ENCODE measurements at places on chromosomes 6 and 20.

DNA sequence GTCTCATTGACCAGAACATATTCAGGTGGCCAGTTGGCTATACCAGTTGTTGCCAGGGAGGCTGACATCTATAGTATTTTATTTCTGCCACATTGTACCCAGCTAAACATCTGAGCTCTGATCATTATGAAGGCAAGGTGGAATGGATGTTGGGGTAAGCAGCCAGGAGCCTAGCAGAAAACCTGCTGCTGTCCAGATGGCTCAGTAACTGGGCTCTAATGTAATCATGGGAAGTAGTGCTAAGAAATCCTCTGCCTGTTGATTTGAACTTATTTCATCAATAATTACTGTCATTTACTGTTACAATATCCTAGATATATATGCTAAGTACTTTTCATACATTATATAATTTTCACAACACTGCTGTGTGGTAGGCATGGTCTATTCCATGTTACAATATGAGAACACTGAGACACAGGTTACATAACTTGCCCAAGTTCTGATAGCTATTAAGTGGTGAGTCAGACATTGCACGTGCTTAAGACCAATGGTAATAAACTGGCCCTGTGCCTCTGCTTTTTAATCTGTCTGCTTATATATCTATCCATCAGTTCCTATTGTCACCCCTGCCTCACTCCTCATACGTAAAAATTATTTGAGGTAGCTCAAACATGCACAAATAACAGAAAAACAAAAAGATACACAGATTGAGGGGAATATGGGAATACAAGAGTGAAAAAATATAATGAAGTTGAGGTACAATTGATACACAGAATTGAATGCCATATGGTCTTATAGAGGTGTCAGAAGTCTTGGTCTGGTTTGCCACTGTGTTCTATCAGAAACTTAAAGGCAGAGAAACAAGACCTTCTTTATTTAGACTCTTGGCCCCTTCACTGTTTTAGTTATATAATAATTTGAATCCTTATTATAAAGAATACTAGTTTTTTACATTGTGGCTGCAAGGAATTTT lies 25.2 kb downstream of the TBPL1 start:
- DNase-seq, result peak; percentile 54

DNA sequence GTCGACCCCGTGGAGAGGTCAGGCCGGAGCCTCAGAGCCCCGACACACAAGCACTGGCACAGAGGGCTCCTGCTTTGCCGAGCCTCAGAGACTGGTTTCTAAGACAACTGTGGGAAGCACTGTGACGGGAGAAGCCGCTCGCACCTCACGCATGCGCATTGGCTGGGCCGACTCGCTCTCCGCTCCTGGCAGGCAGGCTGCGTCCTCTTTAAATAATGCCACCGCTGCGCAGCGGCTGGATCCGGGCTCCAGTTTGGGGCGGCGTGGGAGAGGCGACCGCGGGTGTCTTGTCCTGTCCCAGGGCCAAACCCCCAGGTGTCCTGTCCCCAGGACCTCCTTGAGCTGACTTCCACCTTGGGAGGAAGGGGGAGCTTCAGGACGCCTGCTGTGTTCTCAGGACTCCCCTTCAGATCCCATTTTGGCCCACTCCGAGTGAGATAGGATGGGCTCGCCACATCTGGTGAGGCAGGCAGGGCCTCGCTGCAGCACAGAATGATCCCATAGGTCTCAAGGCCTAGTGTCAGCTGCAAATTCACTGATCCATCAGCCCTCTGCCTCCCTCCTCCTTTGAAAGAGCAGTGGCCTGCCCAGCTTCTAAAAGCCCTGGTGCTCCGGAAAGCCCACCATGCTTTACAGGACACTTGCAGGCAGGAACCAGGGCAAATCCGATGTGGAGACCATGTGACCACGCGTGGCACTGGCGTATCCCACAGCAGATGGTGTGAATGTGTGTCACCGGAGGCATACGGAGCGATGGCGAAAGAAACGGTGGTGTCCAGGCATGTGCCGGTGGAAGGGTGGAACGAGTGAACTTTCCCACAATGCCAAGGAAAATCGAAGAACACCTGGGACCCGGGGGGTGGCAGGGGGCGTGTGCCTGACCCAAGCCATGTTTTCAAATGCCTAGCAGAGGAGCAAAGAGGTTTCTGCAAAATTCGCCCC lies 169.3 kb upstream of the ZNF337 start:
- peak; percentile 73 for DNase-seq

DNA sequence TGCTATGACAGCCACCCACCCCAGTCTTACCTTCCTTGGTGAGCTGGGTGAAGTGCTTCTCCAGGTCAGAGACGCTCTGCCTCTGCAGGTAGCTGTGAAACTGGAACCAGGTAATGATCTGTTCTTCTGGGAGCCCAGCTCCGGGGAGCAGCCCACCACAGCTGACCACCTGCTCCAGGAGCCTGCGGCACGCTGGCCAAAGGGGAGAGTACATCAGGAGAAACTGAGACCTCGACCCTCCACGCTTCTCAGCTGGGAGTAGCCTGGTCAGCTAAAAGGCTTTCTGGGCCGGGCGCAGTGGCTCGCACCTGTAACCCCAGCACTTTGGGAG lies 82.8 kb downstream of the PTPN1 start:
- DNase-seq, result no peak

GRCh38 chr6:118748311-118749062 lies 97.1 kb upstream of the CEP85L start:
- DNase-seq, result peak; percentile 76

- no peak for DNase-seq
Observed at GRCh38 chr20:62134735-62135231, 8.4 kb downstream of the PSMA7 start.

DNA sequence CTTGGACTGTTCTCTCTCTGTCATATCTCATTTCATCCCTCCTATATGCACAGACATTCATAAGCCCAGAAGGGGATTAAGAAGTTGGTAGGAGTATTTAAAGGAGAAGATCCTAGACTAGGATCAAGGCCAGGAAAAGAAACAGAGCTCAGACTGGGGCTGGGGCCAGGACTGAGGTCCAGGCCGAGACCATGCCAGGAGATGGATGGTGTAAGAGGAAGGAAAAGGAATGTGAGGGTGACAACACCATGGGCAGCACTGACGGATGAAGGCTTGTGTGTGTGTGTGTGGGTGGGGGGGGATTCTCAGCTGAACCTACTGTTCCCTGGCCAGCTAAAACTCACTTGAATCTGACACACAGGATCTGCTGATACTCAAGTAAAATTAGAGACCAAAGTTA lies 182.1 kb downstream of the KIF6 start:
- no peak for DNase-seq

DNA sequence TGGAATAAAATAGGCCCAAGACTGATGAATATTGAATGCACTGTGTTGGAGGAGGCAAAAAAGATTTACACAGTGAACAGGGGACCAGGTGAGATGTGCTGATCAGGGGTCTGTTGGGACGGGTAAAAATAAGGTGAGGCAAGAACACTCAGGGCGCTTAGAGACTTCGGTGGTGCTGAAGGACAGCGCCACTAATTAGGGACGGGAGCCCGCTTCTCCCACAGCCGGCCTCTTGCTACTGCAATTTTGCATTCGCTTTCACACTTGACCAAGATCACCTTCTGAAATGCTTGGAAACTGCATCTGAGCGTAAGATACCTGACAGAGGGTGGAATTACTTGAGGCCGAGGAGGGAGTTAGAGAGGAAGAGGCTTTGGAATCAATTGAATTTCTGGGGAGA lies 7.3 kb downstream of the TFAP2D start:
- peak; percentile 21 for DNase-seq

GRCh38 chr6:149988550-149989346 lies 25.0 kb downstream of the ULBP1 start:
- DNase-seq, result no peak

DNA sequence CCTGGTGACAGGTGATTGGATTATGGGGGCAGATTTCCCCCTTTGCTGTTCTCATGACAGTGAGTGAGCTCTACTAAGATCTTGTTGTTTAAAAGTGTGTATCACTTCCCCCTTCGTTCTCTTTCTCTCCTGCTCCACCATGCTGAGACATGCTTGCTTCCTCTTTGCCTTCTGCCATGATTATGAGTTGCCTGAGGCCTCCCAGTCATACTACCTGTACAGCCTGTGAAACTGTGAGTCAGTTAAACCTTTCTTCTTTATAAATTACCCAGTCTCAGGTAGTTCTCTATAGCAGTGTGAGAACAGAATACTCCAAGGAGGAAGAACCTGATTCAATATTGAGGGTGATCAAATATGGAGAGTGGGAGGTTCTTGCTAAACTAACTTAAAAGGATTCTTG lies 724.9 kb downstream of the DOK5 start:
- no peak for DNase-seq
